ENCODE measurements at places on chromosomes 5 and 9.

DNA sequence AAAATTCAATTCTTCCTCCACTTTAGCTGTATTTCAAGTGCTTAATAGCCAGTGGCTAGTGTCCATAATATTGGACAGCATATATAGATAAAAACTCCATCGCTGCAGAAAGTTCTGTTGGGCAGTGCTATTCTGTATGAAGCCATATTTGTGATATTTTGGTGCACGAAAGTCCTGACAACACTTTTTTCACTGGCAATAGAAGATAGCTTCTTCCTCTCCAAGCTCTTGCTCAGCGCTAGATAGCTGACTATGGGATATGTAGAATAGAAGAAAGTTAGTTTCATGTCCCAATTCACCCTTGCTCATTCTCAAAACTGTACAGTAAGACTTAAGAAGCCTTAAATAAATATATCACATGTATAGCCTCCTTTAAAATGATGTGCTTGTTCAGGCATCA is 269.9 kb downstream of the TLR4 start:
- DNase-seq = no peak

- no peak for DNase-seq
These were observed 21.7 kb downstream of the SLF1 start for GRCh38 chr5:94640176-94640575.

DNA sequence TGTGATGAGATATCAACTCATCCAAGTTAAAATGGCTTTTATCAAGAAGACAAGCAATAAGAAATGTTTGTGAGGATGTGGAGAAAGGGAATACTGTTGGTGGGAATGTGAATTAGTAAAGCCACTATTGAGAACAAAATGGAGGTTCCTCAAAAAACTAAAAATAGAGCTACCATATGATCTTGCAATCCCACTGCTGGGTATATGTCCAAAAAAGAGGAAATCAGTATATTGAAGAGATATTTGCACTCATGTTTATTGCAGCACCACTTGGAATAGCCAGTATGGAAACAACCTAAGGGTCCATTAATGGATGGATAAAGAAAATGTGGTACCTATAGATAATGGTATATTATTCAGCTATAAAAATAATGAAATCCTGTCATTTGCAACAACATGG is 25.1 kb downstream of the PPIP5K2 start:
- DNase-seq = no peak

GRCh38 chr9:71628247-71628646 is 140.1 kb downstream of the CEMIP2 start:
- no peak for DNase-seq

DNA sequence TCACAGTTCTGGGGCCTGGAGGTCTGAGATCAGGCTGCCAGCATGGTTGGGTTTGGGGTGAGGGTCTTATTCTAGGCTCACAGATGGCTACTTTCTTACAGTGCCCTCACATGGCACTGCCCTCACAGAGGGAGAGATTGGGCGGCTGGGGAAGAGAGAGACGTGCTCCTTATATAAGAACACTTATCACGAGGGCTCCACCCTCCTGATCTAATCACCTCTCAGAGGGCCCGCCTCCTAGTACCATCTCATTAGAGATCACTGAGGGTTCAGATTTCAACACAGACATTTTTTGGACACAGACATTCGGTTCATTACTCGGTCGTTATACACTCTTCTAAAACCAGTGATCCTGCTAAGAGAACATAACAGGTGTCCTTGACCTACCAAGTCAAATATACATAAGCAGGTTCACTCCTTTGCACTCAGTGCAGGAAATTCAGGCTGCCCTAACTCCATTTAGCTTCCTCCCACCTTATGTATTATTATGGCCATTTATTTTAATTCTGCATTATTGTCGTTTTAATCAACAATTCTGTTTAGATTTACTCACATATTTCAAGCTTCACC is 121.7 kb downstream of the ICE1 start:
- no peak for DNase-seq

DNA sequence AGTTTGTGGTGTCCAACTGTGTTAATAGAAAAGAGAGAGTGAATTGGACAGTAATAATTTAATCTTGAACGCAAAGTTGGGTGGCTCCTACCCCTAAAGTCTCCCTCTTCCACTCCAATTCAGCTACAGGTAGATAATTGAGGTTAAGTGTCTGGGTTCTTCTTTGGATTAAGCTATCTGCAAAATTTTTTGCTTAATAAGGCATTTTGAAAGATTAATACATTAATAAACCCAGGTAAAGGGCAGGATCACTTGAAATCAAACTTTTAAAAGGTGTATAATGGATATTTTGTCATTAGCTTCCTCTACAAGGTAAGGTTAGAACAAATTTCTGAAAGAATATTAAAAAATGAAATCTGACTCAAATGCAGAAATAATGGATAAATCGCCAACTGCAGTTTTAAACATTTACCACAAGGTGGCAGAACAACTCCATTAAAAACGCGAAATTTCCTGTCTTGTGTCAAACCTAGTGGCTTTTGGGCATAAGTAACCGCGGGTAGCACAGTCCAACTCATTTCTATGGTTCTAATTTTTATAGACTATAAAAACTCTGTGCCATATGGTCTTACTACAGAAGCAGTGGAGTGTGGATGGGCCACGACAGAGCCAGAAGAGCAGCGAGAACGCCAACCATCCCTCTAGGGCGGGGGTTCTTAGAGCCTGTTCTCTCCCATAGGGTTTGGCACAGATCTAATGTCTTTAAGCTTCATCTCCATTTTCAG is 276.5 kb downstream of the ARHGEF28 start:
- no peak for DNase-seq

DNA sequence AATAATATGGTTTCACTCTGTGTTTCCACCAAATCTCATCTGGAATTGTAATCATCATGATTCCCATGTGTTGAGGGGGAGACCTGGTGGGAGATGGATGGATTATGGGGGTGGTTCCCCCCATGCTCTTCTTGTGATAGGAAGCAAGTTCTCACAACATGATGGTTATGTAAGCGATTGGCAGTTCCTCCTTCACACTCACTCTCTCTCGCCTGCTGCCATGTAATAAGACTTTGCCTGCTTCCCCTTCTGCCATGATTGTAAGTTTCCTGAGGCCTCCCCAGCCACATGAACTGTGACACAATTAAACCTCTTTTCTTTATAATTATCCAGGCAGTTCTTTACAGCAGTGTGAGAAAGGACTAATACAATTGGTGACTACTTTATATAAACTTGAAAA is 48.4 kb downstream of the PTBP3 start:
- no peak for DNase-seq

- DNase-seq = no peak
These were observed 7.4 kb downstream of the CER1 start for GRCh38 chr9:14715102-14715501.

DNA sequence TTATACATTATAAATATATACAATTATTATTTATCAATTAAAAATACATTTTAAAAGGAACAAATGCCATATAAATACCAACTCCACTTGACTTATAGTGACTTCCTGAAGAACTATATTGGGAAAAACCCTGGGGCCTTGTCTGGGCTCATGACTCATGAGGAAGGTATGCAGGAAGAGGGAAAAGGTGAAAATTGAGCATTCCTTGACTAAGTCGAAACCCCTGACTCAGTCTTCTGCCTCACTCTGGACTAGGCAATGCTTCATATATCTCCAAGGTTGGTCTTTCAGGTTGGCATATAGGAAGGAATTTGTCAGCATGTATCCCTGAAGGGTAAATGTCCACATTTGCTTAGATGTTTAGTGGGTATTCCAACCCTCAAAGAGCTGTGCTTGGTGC is 78.5 kb downstream of the SH3TC2 start:
- no peak for DNase-seq

- DNase-seq = no peak
These were observed 207.4 kb downstream of the AGTPBP1 start for GRCh38 chr9:85534340-85534739.

- no peak for DNase-seq
These were observed 38.6 kb downstream of the RALGPS1 start for GRCh38 chr9:126953041-126953809.

GRCh38 chr5:173626505-173626820 is 10.0 kb upstream of the BOD1 start:
- no peak for DNase-seq

DNA sequence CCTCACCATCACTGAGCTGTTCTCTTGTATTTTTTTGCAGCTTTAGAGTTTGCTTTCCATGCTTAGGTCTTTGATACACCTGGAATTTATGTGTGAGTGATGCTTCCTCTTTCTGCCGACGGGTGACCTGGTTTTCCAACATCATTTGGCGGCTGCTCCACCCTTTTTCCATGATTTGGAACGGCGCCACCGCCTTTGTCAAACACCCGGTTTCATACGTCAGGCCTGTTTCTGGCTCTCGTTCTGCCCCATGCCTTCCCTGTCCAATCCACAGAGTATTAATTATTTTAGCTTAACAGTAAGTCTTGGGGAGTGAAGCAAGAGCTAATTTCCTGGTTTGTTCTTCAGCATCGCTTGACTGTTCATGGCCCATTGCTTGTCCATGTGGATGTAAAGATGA is 30.2 kb downstream of the CACNA1B start:
- no peak for DNase-seq

GRCh38 chr5:31682025-31682424 is 43.1 kb downstream of the PDZD2 start:
- DNase-seq = no peak

- no peak for DNase-seq
These were observed 42.0 kb downstream of the AMBP start for GRCh38 chr9:114035845-114036801.

- no peak for DNase-seq
These were observed 94.2 kb upstream of the VCAN start for GRCh38 chr5:83377131-83377865.

- no peak for DNase-seq
These were observed 137.0 kb downstream of the RXRA start for GRCh38 chr9:134463280-134463679.

GRCh38 chr5:146203872-146204192 is 427 bp downstream of the RBM27 start:
- DNase-seq = no peak

DNA sequence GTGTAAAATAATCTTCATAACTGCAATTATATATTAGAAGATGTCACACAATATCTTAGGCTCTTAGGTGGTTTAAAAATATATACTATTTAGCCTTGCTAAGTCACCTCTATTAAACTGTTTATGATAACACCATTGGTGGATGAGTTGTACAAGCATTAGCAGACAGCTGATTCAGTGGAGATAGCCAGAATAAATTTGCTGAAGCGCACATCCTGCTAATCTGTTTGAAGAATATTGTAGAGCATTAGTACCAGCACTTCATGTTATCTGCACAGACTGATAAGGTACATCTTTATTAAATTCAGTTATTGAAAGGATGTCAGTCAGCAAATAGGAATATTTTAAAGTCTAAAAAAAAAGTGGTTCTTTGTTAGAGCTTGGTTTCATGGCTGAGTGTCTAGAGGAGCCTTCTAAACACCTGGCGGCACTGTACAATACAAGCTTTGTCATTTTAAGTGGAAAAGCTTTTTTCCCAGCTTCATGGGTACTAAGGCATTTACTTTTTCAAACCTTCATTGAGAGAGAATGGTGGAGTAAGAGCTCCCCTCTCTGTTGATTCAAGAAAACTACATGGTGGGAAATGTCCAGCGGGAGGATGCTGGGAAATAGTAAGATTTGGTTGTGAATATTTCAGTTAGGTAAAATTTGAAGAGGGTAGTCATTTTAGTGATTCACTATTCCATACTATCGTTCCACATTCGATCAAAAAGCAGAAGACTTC is 275.1 kb downstream of the SLF1 start:
- no peak for DNase-seq

- no peak for DNase-seq
These were observed 122.5 kb downstream of the CDH18 start for GRCh38 chr5:19865336-19866089.

- DNase-seq = no peak
These were observed 32.0 kb downstream of the OR2V1 start for GRCh38 chr5:181098762-181099601.

DNA sequence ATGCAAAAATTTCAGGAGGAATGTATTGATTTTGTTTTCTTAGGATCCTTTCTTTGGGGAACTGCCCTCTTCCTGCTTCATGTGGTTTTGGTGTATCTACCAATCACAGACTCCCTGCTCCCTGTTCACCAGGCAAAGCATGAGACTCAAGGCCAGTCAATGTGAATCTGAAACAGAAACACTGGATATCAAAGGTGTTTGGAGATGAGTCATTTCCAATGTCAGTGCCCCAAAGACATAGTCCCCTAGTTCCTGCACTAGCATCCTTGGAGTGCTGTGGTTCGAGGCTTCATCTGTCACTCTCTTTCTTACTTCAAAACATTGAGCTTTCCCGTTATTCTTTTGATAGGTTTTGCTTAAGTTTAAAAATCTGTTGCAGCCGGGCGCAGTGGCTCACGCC is 8.1 kb downstream of the PPP3R2 start:
- no peak for DNase-seq

DNA sequence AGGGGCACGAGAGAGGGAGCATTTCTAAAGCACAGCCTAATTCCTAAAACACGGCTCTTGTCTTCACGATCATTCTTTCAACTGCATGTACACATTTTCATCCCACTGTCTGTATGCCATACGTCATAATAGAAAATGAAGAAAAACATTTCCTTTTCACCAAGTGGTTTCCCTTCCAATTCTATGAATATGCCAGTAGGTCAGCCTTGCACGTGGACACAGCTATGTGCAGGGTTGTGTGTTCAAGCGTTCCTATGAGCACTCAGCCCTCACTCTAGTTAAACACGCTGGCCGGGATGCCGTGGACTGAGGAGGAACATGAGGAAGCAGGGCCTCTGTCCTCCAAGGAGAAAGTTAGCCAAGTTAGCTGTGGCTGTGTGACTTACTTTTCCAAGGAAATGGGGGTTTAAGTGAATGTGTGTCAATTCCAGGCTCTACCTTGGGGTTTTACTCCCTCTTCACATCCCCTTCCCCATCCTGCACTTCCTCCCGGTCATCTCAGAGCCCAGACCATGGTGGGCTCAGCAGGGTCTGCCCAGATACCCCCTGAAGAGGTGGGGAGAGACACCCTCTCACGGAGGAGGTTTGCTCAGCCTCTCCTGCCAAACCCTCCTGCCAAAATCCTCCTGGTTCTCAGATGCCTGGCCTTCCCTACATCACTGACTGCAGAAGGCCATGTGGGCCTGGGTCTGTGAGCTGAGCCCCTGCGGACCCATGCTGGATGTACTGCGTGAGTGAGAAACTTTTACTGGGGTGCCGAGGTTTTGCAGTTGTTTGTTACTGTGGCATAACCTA is 230.6 kb downstream of the FSTL4 start:
- no peak for DNase-seq

- no peak for DNase-seq
These were observed 147.6 kb downstream of the ROR2 start for GRCh38 chr9:91802391-91802790.

All from T-helper 22 cell (primary cell).